Stimulated activated CD8-positive, alpha-beta memory T cell treated with anti-CD3 and anti-CD28 coated beads, Interleukin-2, amount 100 ng/mL, for 1 hour (primary cell): ENCODE measurements at places on chromosomes 6 and 20.

DNA sequence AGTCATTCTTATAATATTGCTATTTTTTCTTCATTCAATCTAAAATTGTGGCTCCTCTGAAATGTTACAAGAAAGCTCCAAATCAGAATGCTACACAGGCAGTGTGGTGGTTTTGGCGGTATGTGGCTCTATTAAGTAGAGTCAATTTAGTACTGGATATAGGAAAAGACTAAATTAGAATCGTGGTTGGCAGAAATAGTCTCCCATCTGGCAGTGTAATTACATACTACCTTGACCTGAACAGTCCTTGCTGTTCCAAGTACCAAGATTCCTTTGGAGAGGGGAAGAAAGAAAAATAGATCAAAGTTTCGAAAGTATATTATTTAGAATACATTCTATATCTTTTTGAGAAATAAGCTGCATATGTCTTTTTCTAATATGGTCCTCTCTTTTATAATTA lies 78.2 kb downstream of the C6orf118 start:
- no peak for DNase-seq

GRCh38 chr20:47677635-47678453 lies 107.4 kb downstream of the SULF2 start:
- no peak for DNase-seq

DNA sequence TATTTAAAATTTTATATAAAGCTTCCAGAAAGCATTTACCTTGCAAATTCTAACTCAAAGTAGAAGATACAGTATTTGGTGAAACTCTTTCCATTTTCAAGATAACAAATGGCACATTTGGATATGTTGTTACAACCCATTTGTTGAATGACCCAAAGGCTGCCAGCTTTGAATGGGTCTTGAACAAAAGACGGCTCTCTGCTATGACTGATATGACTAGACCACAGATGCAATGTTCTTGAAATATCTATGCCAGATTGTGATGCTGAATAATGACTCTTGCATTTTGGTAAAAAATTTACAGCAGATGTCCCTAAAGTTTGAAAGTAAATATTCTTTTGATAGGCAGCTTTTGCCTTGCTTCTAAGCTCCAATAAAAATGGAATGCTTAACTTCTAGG lies 99.6 kb downstream of the HTR1B start:
- DNase-seq: no peak

- DNase-seq: no peak
Observed at GRCh38 chr6:95318137-95318536, 259.2 kb upstream of the MANEA start.

- DNase-seq: no peak
Observed at GRCh38 chr20:20562507-20562906, 149.9 kb downstream of the RALGAPA2 start.

DNA sequence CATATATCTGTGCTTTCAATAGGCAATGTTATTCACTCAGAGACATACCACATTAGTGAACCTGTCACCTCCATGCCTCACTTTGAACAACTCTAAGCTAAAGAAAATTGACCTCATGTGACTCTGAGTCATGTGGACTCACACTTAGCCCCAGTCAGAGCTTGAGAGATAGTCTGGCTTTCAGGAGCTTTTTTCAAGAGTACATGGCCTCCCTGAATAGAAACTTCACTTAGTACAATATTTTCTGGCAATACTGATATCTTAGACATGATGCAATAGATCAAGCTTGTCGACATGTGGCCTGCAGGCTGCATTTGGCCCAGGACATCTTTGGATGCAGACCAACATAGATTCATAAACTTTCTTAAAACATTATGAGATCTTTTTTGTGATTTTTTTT lies 8.5 kb downstream of the SPTLC3 start:
- no peak for DNase-seq

- DNase-seq: no peak
Observed at GRCh38 chr6:90508753-90509152, 78.1 kb downstream of the MAP3K7 start.

GRCh38 chr6:125919618-125920017 lies 37.0 kb upstream of the HINT3 start:
- DNase-seq: no peak

- DNase-seq: no peak
Observed at GRCh38 chr20:49308875-49309274, 31.0 kb upstream of the ZNFX1 start.

GRCh38 chr6:7145585-7145884 lies 37.8 kb downstream of the RREB1 start:
- no peak for DNase-seq

DNA sequence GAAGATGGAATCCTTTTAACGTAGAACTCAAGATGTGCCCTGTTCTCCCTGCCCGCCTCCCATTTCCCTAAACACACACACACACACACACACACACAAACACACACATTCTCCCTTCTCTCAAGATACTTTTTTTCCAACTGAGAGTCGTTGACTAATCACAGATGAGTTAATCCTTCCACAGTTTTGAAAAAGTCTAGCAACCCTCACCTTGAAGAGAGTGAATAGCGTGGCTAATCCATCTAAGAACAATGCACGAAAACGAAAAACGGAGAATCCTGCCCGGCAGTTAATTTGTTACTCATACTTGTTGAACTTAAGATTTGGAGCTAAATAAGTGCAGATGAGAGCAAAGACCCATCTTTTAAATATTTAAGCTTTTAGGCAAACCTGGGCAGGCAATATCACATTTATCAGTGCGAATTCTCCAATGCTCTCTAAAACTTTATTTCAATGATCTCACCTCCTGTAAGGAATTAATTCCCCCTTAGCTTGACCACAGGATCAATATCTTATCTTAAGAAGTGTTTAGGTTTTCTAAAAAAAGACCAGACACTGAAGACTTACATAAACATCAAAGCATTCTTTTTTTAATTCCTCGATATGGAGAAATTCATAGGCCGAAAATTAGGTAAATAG lies 1.1 kb downstream of the AGPAT4 start:
- DNase-seq: no peak

DNA sequence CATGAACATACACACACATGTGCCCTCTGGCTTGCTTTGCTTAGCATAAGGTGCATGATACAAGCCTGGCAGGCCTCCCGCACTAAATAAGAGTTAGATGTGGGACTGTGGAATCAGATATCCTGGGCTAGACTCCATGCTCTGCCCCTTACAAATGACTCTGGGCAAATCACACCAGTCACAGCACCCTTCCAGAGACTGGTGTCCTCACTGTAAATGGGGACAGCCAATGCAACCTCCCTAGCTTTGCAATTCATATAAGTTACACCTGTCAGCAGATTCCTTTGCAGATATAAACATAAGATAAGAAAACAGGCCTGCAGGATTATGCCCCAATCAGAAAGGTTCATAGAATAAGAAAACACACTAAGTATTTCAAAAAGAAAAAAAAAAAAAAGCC lies 174.1 kb downstream of the PTPRT start:
- no peak for DNase-seq

DNA sequence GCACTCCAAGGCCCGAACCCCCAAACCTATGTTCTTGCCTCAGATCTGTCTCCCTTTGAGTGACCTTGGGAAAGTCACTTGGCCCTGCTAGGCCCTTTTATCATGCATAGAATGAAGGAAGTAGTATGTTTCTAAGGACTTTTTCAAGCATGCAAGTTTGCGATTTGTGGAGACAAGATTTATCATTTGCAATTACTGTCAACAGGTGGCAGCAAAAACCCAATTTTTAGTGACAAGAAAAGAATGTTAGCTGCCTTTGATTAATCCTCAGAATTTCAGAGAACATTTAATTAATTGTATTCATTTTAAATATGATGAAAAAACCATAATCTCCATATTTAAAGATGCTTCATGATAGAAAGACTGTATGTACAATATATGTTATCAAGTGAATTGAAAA lies 28.3 kb upstream of the PREP start:
- no peak for DNase-seq

DNA sequence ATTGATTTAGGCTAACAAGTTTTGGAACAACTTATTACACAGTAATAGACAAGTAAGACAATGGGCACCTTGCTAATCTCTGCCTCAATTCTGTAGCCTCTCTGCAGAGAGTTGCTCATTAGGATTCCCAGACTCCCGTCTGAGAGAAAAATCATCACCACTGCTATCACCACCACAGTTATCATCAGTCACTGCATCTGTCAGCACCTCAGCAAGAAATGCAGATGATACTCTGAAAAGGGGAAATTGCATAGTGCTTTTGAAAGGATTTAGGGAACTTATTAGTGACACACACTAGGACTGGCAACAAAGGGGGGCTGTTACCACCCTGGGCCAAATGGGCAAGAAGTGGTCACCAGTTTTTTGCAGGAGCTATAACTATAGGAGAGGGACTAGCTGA lies 39.9 kb downstream of the FOXA2 start:
- DNase-seq: no peak
